Hepatocyte (in vitro differentiated cells): ENCODE measurements at places on chromosomes 2 and 18. TPM values are rescaled to one million over a fixed set of nuclear protein-coding genes. Genes with fewer than 3 reads are reported as not detected.
A peak's percentile ranks its signal among the peaks of the same experiment; 100 is the strongest.

DNA sequence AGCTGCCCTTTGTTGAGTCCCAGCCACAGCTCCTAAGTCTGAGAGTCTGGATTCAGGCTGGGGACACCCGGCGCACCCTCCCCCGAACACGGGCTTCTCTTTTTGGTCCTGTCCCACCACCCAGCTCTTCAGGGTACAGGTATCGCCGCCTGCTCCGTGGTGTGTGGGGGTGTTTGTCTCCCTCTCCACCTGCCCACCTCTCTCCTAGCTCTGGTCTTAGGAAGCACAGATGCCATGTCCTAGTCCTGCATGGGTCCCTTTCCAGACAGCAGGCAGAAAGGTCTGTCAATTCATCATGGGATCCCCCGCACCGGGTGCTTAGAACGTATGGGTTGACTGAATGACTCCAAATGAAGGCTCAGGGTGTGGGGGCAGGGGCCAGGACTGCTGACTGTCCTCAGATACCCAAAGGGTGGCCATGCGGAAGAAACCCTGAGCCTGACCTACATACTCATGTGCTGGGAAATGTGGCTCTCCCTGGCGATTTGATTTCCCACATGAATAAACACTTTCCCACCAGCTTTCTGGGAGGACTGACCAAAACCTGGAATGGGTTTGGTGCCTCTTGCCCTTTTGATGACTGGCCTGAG lies 156.8 kb downstream of the CELF4 start:
- DNase-seq = no peak
- no peaks in the 10 kb centered on the region for H3K4me1 ChIP-seq
- no peaks in the 10 kb centered on the region for H3K27me3 ChIP-seq
- no peak overlapping the region for H3K4me3 ChIP-seq
- H3K27ac ChIP-seq = no peak overlapping the region
- H3K36me3 ChIP-seq = no peaks in the 10 kb centered on the region

DNA sequence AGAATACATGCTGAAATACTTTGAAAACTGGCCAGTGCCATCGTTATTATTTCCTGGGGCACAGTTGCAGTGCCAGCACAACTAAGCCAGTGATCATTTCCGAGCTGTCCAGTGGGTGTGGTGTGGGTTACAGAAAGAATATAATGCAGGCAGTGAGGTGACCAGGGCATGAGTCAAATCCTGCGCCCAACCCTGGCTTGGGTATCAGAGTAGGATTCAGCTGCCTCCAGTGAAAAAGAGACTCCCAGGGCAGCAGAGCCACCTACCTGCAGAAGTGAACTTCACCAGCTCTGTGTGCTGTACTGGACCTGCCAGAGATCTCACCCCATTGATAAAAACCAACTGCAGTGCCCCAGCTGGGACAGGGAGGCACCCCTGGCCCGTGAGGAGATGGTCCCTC lies 18.0 kb downstream of the SLC9A2 start:
- no peak overlapping the region for H3K4me3 ChIP-seq
- H3K4me1 ChIP-seq = no peaks in the 10 kb centered on the region
- H3K27ac ChIP-seq = no peak overlapping the region
- DNase-seq = no peak
- H3K36me3 ChIP-seq = no peaks in the 10 kb centered on the region

GRCh38 chr18:74154716-74155115 lies 6.4 kb downstream of the TIMM21 start:
- H3K4me3 ChIP-seq = no peak overlapping the region
- peaks cover 5% of the 10 kb centered on the region for H3K4me1 ChIP-seq
- H3K36me3 ChIP-seq = no peaks in the 10 kb centered on the region
- no peaks in the 10 kb centered on the region for H3K27me3 ChIP-seq
- H3K27ac ChIP-seq = no peak overlapping the region
- DNase-seq = no peak

GRCh38 chr2:215619022-215619958 lies 183.4 kb upstream of the FN1 start:
- no peaks in the 10 kb centered on the region for H3K27me3 ChIP-seq
- H3K36me3 ChIP-seq = no peaks in the 10 kb centered on the region
- H3K4me1 ChIP-seq = peaks cover 26% of the 10 kb centered on the region
- no peak overlapping the region for H3K4me3 ChIP-seq
- H3K27ac ChIP-seq = peak overlapping the region; percentile 77
- DNase-seq = peak; percentile 52

- H3K36me3 ChIP-seq = no peaks in the 10 kb centered on the region
- DNase-seq = no peak
- H3K27ac ChIP-seq = peak overlapping the region; percentile 78
Observed at GRCh38 chr18:49076654-49077166, 125.9 kb upstream of the SMAD7 start.

Gene C2orf66
- total RNA-seq = 0.07 TPM in 1 of 2 replicates, not detected in the other
